Immature natural killer cell (primary cell): ENCODE measurements at places on chromosomes 1 and 21. TPM values are rescaled to one million over a fixed set of nuclear protein-coding genes. Genes with fewer than 3 reads are reported as not detected.

DNA sequence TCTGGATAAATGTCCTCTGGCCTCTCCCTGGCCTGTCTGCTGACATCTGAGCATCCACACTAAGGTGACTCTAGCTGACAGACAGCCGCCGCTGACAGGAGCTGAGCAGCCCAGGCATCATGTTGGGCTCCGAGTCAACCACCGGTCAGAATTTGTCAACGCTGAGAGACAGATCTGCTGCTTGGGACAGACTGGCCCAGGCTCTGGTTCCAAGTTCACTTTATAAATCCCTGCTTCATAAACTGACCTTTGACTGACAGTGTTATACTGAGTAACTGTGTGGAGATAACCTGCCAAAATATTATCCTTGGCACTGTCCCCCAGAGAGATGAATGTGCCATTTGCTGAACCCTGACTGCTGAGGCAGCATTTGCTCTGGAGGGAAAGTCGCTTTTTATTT, 616.7 kb downstream of the NPHP4 start:
- no peaks in the 10 kb centered on the region for H3K36me3 ChIP-seq
- no peak overlapping the region for H3K4me3 ChIP-seq
- no peaks in the 10 kb centered on the region for H3K4me1 ChIP-seq

GRCh38 chr1:71828431-71829012, 453.8 kb downstream of the NEGR1 start:
- no peaks in the 10 kb centered on the region for H3K27me3 ChIP-seq
- no peaks in the 10 kb centered on the region for H3K36me3 ChIP-seq
- H3K4me3 ChIP-seq: no peak overlapping the region
- H3K4me1 ChIP-seq: no peaks in the 10 kb centered on the region
- no peak overlapping the region for H3K27ac ChIP-seq

DNA sequence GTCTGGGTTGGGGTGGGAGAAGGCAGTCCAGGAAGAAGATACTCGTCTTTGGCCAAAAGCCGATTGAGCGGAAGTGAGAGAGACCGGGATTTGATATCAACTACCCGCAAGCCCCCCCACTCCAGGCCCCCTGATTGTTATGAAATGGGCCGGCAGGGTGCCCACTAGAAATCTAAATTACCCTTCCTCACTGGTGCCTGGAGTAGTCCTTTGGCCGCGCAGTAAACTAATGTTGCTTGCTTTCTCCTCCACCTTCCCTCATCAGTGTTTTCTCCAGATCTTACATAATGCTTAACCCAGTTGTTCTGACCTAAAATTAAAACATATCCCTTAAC, 119.2 kb upstream of the BARHL2 start:
- DNase-seq: no peak
- no peak overlapping the region for H3K27ac ChIP-seq

GRCh38 chr1:218380125-218380977, 35.2 kb downstream of the TGFB2 start:
- H3K4me3 ChIP-seq: no peak overlapping the region
- H3K4me1 ChIP-seq: peaks cover 10% of the 10 kb centered on the region
- H3K36me3 ChIP-seq: no peaks in the 10 kb centered on the region
- no peak for DNase-seq
- H3K27ac ChIP-seq: no peak overlapping the region
- H3K27me3 ChIP-seq: no peaks in the 10 kb centered on the region

DNA sequence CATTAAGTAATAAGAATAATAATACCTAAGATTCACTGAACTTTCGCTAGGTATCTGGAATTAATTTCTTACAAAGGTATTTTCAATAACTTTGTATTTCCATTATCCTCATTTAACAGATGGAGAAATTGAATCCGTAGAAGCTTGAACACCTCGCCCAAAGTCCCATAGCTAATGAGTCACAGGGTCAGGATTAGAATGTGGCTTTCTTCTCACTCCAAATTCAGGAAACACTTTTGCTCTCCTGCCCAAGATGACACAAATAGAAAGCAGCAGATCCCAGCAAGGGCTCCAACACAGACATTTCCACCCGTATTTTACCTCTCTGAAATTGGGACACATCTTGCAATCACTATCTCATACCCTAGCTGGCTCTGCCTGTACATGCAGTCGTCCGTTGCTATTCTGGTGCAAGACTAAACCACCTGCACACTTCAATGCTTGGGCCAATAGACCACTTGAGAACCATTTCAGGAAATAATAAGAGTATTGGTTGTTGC, 125.9 kb upstream of the GREM2 start:
- H3K27me3 ChIP-seq: no peaks in the 10 kb centered on the region
- no peak overlapping the region for H3K4me3 ChIP-seq

DNA sequence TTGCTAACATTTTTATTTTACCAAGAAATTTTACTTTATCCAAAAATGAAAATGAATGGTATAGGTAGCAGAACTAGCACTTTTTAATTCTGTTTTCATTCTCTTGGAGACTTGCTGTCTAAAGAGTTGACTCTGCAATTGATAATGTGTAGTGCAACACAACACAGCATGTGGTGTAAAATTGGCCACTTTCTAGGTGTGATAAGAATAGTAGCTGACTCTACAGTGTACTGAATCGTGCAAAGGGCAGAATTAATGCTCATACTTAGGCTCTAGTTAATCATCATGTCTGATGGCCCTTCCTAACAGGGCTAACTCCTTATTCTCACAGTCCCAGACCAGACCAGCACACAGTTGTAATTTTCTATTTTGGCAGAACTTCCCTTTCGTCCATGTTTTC, 140.5 kb downstream of the NEK7 start:
- peaks cover 21% of the 10 kb centered on the region for H3K36me3 ChIP-seq
- H3K27ac ChIP-seq: no peak overlapping the region
- DNase-seq: no peak
- H3K4me1 ChIP-seq: no peaks in the 10 kb centered on the region
- H3K27me3 ChIP-seq: no peaks in the 10 kb centered on the region

DNA sequence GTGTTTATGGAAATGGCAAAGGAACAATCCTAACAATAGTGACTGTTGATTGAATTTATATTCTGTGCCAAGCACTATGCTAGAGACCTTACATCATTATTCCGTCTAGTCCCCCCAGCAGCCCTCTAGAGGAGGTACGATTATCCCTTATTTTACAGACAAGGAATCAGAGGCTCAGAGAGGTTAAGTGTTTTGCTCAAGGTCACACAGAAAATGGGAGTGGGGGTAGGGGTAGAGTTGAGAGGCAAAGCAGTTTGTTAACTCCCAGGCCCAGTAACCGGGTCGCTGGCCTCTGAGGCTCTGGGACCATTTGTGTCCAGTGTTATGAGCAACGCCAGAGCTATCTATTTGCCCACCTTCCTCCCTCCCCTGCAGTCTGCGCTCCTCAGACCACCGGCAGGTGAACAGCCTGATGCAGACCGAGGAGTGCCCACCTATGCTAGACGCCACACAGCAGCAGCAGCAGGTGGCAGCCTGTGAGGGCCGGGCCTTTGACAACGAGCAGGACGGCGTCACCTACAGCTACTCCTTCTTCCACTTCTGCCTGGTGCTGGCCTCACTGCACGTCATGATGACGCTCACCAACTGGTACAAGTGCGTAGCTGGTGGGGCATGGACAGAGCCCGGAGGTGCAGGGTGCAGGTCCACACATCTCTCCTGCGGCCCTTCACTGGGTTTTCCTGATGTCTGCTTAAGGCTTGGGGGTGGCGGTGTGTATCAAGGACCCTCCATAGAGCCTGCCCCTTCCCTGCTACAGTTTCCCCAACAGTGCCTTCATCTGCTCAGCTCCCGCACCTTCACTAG, 19.8 kb downstream of the SERINC2 start:
- H3K4me1 ChIP-seq: no peaks in the 10 kb centered on the region
- H3K36me3 ChIP-seq: no peaks in the 10 kb centered on the region
- peaks cover 1% of the 10 kb centered on the region for H3K27me3 ChIP-seq
- DNase-seq: no peak
- H3K27ac ChIP-seq: no peak overlapping the region

GRCh38 chr1:204706838-204707509, 21.4 kb upstream of the LRRN2 start:
- no peaks in the 10 kb centered on the region for H3K4me1 ChIP-seq
- no peak overlapping the region for H3K4me3 ChIP-seq
- H3K27me3 ChIP-seq: peaks cover 4% of the 10 kb centered on the region
- no peak overlapping the region for H3K27ac ChIP-seq
- H3K36me3 ChIP-seq: no peaks in the 10 kb centered on the region
- no peak for DNase-seq

DNA sequence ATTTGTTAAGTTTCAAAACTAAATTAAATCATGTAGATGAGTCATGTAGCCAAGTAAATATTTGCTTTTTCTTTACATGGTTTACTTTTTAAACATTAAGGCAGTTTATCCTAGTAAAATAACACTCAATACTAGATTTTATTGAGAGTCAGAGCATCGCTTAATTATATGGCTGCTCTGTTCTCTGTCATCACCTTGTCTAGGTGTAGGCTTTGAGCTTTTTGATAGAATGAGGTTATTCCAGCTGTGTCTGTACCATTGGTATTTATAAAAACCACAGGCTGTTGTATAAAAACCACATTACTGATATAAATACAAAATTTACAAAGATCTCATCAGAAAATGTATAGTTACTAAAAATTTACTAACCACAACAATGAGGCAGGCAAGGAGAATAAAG, 42.5 kb upstream of the GPR52 start:
- H3K36me3 ChIP-seq: peaks cover 7% of the 10 kb centered on the region
- H3K4me3 ChIP-seq: no peak overlapping the region

- H3K4me1 ChIP-seq: peaks cover 98% of the 10 kb centered on the region
- H3K36me3 ChIP-seq: no peaks in the 10 kb centered on the region
- peak overlapping the region; percentile 13 for H3K27ac ChIP-seq
- no peak for DNase-seq
Observed at GRCh38 chr21:15052459-15052763, 12.4 kb downstream of the NRIP1 start.

- peaks cover 4% of the 10 kb centered on the region for H3K36me3 ChIP-seq
- no peak overlapping the region for H3K27ac ChIP-seq
- peaks cover 5% of the 10 kb centered on the region for H3K4me1 ChIP-seq
- no peak overlapping the region for H3K4me3 ChIP-seq
Observed at GRCh38 chr1:156540955-156541354, 31.4 kb downstream of the IQGAP3 start.

DNA sequence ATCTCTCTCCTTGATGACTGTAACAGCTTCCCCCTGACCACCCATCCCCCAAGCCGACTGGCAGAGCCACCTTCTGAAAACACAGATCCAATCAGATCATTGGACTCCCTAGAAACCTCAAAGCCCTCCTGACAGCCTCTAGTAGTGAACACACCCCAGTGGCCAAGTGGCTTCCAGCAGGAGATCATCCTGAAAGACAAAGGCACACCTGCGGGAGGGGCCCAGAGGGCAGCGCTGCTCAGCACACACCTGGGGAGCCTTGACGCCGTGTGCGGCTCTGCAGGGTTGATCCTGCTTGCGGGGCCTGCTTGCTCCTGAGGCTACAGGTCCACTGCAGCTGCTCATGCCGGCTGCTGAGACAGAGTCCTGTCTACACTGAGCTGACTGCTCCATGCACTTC, 41.5 kb downstream of the SLC66A1 start:
- H3K36me3 ChIP-seq: peaks cover 26% of the 10 kb centered on the region
- no peak overlapping the region for H3K27ac ChIP-seq
- H3K4me1 ChIP-seq: peaks cover 16% of the 10 kb centered on the region

Gene NHLH1
- not detected for polyA plus RNA-seq

Gene HLX
- not detected for polyA plus RNA-seq

Gene DCST1
- polyA plus RNA-seq: not detected

Gene TMEM51
- not detected for polyA plus RNA-seq

Gene FCRL1
- 0.41 TPM for polyA plus RNA-seq

Gene TAS1R2
- not detected for polyA plus RNA-seq

Gene IL20
- polyA plus RNA-seq: not detected
